Mucosa of gallbladder (tissue), 1 donor: ENCODE measurements at places on chromosomes 2 and 18. TPM values are rescaled to one million over a fixed set of nuclear protein-coding genes. Genes with fewer than 3 reads are reported as not detected.

DNA sequence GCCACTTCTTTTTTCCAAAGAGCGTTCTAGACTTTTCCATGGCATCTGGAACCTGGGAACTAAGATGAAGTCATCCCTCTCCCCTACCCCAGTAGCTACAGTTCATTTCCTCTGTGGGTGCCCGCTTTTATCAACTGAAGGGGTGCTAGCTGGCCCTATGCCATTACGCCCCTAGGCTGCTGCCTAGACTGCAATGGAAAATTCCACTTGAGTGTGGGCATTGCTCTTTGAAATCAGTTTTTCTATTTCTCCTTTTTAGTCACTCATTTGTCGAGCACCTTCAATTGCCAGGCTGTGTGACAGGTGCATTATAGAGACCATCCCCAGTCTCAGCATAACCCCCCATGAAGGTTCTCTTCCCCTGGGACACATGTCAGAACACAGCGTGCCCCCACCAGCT, 7.3 kb downstream of the TEX51 start:
- peak; percentile 4 for DNase-seq

DNA sequence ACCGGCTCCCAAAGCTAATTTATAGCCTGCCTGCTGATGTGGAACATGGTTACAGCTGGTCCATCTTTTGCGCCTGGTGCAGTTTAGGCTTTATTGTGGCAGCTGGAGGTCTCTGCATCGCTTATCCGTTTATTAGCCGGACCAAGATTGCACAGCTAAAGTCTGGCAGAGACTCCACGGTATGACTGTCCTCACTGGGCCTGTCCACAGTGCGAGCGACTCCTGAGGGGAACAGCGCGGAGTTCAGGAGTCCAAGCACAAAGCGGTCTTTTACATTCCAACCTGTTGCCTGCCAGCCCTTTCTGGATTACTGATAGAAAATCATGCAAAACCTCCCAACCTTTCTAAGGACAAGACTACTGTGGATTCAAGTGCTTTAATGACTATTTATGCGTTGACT, 51.4 kb downstream of the TMEM178A start:
- DNase-seq = no peak

DNA sequence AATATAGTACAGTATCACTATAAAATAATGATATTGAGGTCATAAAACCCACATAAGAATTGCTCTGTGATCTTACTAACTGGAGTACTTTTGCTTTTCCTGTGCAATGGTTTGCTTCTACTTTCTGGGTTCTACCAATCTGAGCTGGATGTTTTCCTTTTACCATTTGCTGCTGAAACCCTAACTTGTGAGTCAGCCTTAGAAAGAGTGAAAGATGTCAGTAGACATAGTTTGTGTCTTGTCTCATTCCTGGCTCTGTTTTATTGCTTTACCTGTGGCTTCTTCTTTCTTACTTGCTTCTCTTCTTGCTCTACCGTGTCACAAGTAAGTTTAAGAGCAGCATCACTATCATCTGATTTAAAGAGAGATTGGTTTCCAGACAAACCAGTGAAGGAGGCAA, 61.0 kb downstream of the MBD2 start:
- no peak for DNase-seq

The TRPM8 gene
- 0.12 TPM for total RNA-seq

DNA sequence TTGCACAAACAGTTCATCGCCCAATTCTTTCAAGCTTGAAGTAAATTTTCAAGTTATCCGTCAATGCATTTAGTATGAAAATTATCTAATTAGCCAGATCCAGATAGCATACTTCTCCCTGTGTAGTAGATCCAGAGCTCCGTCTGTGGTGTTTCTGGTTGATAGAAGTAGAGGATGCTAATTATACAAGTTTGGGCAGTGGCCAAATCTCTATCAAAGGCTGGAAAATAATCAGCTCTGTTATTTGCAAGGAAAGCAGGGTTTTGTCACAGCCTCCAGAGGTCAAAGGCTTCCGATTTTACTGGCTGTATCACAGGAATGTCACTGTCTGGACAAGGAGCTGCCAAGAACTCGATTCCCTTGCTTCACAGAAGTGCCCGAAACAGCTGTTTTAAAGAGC, 28.6 kb downstream of the LRRC30 start:
- no peak for DNase-seq

The LCT gene
- not detected for total RNA-seq

DNA sequence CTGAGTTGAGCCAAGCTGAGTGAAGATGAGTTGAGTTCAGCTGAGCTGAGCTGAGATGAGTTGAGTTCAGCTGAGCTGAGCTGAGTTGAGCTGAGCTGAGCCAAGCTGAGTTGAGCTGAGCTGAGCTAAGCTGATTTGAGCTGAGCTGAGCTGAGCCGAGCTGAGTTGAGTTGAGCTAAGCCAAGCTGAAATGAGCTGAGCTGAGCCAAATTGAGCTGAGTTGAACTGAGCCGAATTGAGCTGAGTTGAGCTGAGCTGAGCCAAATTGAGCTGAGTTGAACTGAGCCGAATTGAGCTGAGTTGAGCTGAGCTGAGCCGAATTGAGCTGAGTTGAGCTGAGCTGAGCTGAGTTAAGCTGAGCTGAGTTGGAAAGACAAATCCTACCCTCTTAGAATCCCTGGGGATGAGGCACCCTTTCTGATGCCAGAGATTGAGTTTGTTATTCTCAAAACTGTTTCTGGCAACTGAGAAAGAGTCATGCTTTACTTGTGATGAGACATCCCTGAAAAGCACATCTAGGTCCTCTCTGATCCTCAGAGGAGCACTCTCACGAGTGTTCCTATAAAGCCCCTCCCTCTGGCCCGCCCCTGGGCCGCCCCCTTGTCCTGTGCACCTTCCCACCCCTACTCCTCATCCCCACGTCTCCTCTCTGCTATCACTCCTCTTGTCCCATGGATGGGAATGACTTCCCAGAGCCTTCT, 116.5 kb downstream of the MCFD2 start:
- DNase-seq = no peak

- no peak for DNase-seq
These were observed 13.9 kb upstream of the DSC1 start for GRCh38 chr18:31176531-31176930.

DNA sequence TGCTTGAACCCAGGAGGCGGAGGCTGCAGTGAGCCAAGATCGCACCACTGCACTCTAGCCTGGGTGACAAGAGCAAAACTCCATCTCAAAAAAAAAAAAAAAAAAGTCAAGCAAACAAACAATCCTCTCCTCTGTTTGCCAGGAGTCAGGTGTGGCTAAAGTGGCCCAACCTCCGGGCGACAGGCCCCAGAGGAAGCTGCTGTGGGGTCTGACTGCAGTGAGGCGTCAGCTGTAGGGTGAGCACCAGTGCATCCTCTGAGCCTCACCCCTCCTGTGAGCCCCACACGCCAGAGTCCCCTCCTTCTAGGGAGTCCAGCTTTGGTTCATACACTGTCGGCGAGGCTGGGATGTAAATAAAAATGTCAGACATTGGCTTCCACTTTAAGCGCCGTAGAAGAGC, 76.5 kb upstream of the HS6ST1 start:
- DNase-seq = no peak

GRCh38 chr2:174675615-174676014, 78.0 kb upstream of the WIPF1 start:
- no peak for DNase-seq
